Stimulated activated CD8-positive, alpha-beta memory T cell treated with anti-CD3 and anti-CD28 coated beads, Interleukin-2, amount 100 ng/mL, for 48 hours (primary cell): ENCODE measurements at places on chromosomes 5 and 9.

- DNase-seq = no peak
These were observed 28.5 kb upstream of the CHD1 start for GRCh38 chr5:98957307-98957706.

- DNase-seq = no peak
These were observed 151.1 kb upstream of the CCDC152 start for GRCh38 chr5:42605490-42605889.

DNA sequence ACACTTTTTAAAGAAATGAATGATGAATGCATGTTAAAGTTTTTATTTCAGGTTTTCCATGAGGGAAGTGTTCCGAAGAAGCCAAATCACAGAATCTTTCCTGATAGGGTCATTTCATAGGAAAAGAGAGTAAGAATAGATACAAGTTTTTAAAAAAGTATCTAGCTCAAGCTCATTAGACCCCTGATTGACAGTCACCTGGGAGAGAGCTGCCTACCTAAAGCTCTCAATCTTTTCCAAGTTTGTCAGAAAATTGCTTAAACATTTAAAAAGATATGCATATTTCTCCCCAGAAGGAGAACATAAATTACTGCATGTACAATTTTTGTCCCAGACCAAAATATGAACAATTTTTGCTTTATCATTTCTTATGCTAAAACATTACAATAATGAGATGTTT lies 47.9 kb upstream of the CHSY3 start:
- no peak for DNase-seq

- no peak for DNase-seq
These were observed 9.5 kb downstream of the MTRR start for GRCh38 chr5:7878381-7878873.

- DNase-seq = no peak
These were observed 468.7 kb upstream of the TYRP1 start for GRCh38 chr9:12224449-12224848.

GRCh38 chr9:21995006-21995665 lies 545 bp downstream of the CDKN2B-AS1 start:
- DNase-seq = peak; percentile 57

GRCh38 chr5:131264451-131265099 lies 722 bp downstream of the CDC42SE2 start:
- no peak for DNase-seq

GRCh38 chr5:30195036-30195435 lies 998.5 kb upstream of the CDH6 start:
- no peak for DNase-seq

DNA sequence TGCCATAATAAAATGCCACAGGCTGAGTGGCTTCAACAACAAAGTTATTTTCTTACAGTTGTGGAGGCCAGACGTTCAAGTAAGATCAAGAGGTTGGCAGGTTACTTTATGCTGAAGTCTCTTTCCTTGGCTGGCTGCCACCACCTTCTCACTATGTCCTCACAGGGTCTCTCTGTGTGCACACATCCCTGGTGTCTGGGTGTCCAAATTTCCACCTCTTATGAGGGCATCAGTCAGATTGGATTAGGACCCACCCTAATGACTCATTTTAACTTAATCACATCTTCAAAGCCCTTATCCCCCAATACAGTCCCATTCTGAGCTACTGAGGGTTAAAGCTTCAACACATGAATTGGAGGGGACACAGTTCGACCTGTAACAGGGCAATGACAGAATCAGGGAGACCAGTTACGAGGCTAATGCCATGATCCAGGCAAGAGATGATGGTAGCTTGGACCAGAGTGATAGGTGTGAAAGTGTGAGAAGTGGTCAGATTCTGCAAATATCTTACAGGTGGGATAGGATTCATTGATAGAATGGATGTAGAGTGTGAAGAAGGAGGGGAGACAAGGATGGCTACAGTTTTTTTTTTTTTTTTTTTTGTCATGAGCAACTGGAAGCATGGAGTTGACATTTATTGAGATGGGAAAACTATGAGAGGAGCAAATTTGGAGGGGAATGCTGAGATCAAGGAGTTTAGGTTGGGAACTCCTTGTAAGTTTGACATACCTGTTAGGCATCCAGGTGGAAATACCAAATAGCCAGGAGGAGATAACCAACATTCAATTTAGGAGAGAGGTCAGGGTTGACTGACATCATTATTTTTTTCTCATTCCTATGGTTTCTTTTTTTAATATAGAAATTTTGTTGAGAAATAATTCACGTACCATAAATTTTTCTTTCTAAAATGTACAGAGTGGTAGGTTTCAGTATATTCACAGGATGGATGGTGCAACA lies 39.6 kb upstream of the FGF1 start:
- no peak for DNase-seq

DNA sequence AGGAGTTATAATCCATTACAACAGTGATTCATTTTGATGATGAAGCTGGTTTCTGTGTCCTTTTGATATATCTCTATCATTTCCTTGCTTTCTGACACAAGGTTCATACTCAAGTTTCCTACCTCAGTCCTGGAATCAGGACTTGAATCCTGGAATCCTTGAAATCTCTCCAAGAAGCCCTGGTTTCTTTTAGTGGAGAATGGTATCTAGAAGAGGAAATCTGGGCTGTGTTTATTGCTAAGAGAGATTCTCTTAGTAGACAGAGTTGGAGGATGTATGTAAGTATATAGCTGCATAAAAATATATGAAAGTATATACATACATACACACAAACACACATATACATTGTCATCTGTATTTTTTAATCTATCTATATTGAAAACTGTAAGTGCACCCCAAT lies 114.4 kb downstream of the GCNT1 start:
- no peak for DNase-seq

DNA sequence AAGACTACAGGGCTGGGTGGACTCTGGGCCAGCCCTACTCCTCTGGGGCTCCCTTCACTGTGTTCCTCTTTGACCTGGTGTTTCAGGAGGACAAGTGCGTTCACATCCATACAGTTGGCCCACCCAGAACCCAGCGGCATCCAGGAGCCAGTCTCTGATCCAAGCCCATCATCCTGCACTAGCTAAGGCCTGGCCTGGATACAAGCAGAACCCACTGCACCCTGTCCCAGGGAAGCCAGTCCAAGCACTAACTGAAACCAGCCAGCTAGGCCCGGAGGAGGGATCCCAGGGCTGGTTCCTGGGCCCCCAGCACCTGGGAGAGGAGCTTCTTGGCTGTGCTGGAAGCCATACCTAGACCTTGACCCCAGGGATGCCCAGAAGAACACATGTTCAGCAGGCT lies 4.1 kb upstream of the GBGT1 start:
- DNase-seq = no peak
